ENCODE measurements at places on chromosomes 2 and 18.

DNA sequence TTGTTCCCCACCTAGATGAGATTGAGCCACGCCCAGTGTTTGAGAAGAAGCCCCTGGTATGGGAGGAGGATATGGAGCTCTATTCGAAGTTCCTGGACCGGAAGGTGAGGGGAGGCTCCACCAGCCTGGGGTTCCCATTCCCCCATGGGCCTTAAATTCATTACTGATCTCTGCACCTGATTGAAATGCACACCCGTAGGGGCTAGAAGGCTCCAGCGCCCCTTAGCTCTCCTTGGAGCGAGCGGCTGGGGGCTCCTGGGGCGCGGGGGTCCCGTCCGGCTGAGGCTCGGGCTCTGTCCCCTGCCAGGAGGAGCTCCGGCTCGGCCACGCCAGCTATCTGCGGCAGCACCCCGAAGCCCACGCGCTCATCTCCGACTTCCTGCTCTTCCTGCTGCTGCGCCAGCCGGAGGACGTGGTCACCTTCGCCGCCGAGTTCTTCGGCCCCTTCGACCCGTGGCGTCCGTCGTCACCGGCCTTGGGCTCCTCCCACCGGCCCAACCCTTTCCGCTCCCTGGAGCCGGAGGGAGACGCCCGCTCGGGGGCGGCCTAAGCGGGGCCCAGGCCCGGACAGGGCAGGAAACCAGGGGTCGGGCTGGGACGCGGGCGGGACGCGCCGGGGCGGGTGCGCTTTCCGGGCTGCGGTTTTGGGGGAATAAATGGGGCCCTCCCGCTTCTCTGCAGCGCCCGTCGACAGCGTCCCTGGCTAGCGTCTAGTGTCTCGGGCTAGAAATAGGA, 10.9 kb downstream of the CATIP start:
- DNase-seq = peak; percentile 93

DNA sequence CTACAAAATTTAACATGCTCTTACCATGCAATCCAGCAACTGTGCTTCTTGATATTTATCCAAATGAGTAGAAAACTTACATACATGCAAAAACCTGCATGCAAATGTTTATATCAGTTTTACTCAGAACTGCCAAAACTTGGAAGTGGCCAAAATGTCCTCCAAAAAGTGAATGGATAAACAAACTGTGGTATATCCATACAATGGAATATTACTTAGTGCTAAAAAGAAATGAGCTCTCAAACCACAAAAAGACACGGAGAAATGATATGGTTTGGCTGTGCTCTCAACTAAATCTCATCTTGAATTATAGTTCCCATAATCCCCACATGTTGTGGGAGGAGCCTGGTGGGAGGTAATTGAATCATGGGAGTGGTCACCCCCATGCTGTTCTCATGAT, 267.2 kb downstream of the ZEB2 start:
- no peak for DNase-seq

- DNase-seq = no peak
Measured at GRCh38 chr18:76374330-76375281, 120.4 kb downstream of the ZNF516 start.

DNA sequence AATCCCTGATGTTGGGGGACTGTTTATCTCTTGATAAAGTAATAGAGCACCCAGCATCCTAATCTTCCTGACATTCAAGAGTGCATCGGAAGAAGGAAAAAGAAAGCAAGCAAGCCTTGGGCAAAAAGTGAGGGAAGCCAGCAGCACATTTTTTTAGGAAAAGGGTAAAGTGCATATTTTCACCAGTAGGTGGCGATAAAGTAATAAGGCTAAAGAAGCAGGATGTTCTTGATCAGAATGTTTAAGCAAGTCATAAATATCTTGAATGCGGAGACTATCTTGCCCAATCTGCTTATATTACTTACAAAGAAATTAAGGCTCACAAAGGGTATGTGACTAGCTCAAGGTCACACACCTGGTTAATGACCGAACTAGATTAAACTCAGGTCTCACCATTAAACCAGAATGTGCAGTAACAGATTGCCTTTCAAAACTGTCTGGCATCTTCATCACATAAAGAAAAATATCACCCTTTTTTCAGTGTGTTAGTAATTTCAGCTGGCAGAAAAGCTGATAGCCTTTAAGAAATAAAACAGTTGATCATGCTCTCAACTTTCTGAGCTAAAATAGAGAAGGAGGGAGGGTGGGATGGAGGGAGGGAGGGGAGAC, 83.8 kb downstream of the VIT start:
- no peak for DNase-seq
